ENCODE measurements at places on chromosomes 12 and 14. TPM values are rescaled to one million over a fixed set of nuclear protein-coding genes. Genes with fewer than 3 reads are reported as not detected.

The NKX2-1 gene
- not detected for total RNA-seq

The STAB2 gene
- total RNA-seq = 1.3 TPM

The KLRC4 gene
- total RNA-seq = not detected

The KRT7 gene
- total RNA-seq = 12.1 TPM

The DDX54 gene
- 21.4 TPM for total RNA-seq

The ART4 gene
- total RNA-seq = 0.44 TPM

The NTN4 gene
- total RNA-seq = 23.0 TPM

The ALX1 gene
- 13.0 TPM for total RNA-seq

The LAG3 gene
- 0.60 TPM for total RNA-seq

The CLEC2B gene
- total RNA-seq = 13.5 TPM

The AICDA gene
- total RNA-seq = 0.66 TPM
